CD4-positive, alpha-beta T cell (primary cell): ENCODE measurements at places on chromosomes 6 and 20.

GRCh38 chr6:4665489-4666417 is 110.5 kb upstream of the CDYL start:
- H3K4me3 ChIP-seq = no peak overlapping the region
- H3K27me3 ChIP-seq = no peaks in the 10 kb centered on the region
- no peaks in the 10 kb centered on the region for H3K36me3 ChIP-seq
- H3K27ac ChIP-seq = no peak overlapping the region
- H3K4me1 ChIP-seq = no peaks in the 10 kb centered on the region

GRCh38 chr6:158356586-158357546 is 44.6 kb downstream of the TULP4 start:
- no peaks in the 10 kb centered on the region for H3K27me3 ChIP-seq
- H3K4me1 ChIP-seq = peaks cover 20% of the 10 kb centered on the region
- no peak for DNase-seq
- H3K36me3 ChIP-seq = no peaks in the 10 kb centered on the region
- no peak overlapping the region for H3K27ac ChIP-seq

- no peak overlapping the region for H3K27ac ChIP-seq
- H3K36me3 ChIP-seq = no peaks in the 10 kb centered on the region
- DNase-seq = no peak
- no peak overlapping the region for H3K4me3 ChIP-seq
These were observed 232.9 kb downstream of the EPM2A start for GRCh38 chr6:145502416-145502815.

- H3K27me3 ChIP-seq = peaks cover 6% of the 10 kb centered on the region
- H3K4me1 ChIP-seq = no peaks in the 10 kb centered on the region
- H3K36me3 ChIP-seq = no peaks in the 10 kb centered on the region
These were observed 28.6 kb upstream of the DLGAP4 start for GRCh38 chr20:36277546-36277945.

GRCh38 chr20:54382419-54382818 is 93.0 kb upstream of the DOK5 start:
- no peaks in the 10 kb centered on the region for H3K4me1 ChIP-seq
- no peaks in the 10 kb centered on the region for H3K27me3 ChIP-seq
- DNase-seq = no peak
- H3K27ac ChIP-seq = no peak overlapping the region

DNA sequence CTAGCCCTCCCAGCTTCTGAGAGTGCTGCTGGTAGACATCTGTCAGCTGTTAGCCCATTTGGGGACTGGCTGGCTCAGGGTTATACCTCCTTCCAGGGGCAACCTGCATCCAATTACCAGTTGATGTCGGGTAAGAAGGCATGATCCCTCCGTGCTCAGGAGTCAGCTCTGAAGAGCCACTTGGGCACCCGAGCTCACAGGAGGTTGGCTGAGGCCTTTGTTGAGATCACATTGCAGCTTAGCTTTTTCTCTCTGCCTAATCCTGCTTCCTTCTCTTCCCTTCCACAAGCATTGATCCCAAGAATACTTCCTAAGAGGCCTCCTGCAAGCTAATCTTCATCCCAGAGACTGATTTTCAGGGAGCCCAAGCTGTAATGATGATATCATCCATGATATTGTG is 35.5 kb downstream of the SCP2D1 start:
- no peaks in the 10 kb centered on the region for H3K36me3 ChIP-seq
- H3K4me3 ChIP-seq = no peak overlapping the region
- DNase-seq = no peak
- H3K27ac ChIP-seq = no peak overlapping the region

GRCh38 chr6:73299151-73299971 is 36.4 kb upstream of the KHDC1 start:
- no peaks in the 10 kb centered on the region for H3K36me3 ChIP-seq
- no peaks in the 10 kb centered on the region for H3K4me1 ChIP-seq
- no peak overlapping the region for H3K4me3 ChIP-seq
- no peaks in the 10 kb centered on the region for H3K27me3 ChIP-seq
- DNase-seq = no peak

DNA sequence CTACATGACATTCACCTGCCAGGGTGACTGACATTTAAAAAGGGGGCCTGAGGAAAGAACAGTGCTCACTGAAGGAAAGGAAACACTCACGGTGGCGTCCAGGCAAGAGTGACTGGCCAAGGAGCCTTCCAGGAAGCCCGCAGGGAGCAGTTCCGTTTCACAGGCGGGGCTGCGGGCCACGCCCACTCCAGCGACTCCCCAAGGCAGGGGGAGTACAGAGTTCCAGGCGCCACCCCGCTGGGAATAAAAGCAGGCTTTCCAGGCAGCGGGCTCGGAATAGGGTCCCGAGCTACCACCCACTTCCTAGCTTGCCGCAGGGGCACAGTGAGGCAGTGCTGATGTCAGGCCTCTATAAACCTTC is 34.2 kb downstream of the PKIG start:
- peaks cover 55% of the 10 kb centered on the region for H3K4me1 ChIP-seq
- H3K4me3 ChIP-seq = no peak overlapping the region
- DNase-seq = no peak
- no peak overlapping the region for H3K27ac ChIP-seq

DNA sequence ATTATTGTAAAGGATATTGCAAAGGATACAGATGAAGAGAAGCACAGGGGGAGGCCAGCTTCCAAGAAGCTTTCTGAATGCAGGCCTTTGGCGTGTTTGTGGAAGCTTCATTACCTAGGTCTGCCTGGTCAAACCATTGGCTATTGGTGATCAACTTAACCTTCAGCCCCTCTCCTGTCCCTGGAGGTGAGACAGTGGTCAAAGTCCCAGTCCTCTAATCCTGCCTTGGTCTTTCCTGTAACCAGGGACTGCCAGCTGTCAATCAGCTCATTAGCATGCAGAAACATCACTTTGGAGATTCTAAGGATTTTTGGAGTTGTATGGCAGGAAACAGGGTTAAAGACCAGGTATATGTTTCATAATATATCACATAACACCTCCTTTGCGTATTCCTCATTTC is 13.0 kb downstream of the RIN2 start:
- no peaks in the 10 kb centered on the region for H3K4me1 ChIP-seq
- H3K36me3 ChIP-seq = no peaks in the 10 kb centered on the region
- no peak for DNase-seq
- H3K27ac ChIP-seq = no peak overlapping the region
